ENCODE measurements at places on chromosomes 5 and 9.

DNA sequence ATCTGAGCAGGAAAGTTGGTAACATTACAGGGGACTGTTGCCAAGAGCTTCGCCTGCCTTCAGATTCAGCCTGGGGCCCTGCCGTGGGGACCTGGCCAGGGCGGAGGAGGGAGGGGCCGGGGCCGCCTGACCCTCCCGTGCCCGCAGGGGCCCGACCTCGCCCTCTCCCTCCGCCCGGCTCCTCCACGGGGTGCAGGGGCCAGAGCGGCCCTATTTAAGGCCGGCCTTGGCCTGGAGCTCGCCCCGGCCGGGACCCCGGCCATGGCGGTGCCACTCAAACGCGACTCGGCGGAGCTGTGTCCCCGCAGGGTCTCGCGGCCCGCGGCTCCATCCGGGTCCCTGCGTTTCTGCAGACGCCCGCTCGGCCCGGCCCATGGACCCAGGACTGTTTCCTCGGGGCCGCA, 757 bp downstream of the TMEM250 start:
- DNase-seq: no peak

- no peak for DNase-seq
These were observed 429.1 kb downstream of the NR2F1-AS1 start for GRCh38 chr5:93151896-93152295.

DNA sequence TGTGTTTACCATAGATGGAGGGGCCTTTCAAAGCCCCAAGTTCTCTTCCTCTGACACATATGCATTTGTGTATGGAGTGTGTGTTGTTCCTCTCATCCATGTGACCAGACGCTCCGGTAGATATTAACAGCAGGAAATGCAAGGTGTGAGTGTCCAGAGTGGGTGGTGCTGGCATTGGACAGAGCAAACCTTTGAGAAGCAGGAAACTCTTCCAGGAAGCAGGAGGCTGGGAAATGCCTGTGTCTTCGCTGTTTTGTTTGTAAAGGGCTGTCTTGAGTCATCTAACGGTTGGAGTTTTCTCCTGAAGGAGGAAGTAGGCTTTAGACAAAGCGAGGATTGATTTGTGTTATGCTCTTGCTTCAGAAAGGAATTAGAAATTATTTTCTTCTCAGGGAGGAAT, 370.9 kb downstream of the PLK2 start:
- no peak for DNase-seq

DNA sequence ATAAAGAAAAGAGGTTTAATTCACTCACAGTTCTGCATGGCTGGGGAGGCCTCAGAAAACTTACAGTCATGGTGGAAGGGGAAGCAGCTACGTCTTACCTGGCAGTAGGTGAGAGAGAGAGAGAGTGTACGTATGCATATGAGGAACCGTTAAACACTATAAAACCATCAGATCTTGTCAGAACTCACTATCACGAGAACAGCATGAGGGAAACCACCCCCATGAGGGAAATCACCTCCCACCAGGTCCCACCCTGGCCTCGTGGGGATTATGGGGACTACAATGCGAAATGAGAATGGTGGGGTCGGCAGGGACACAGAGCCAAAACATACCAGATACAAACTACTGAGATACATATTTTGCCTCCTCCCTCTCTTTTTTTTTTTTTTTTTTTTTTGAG, 10.8 kb upstream of the FER start:
- no peak for DNase-seq

DNA sequence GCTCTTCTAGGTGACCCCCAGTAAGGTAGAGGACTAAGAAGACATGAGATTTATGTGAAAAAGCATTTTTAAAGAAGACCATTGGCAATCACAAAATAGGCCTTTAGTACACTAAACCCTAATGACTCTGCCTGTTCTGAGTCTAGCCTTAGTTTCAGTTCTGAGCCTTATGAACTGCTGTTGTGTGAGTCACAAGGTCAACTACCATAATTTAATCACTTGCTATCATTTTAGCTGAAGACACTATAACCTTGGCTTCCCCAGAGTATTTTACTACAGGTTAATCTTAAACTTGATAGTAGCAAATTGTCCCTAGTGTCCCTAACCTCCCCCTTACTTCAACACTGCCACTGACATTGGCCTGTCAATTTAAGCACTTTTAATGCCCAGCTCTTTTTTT, 34.4 kb downstream of the APC start:
- no peak for DNase-seq

- no peak for DNase-seq
These were observed 108.9 kb upstream of the SPRY4 start for GRCh38 chr5:142433526-142434321.

- peak; percentile 48 for DNase-seq
These were observed 845 bp upstream of the NR4A3 start for GRCh38 chr9:99820685-99821395.

DNA sequence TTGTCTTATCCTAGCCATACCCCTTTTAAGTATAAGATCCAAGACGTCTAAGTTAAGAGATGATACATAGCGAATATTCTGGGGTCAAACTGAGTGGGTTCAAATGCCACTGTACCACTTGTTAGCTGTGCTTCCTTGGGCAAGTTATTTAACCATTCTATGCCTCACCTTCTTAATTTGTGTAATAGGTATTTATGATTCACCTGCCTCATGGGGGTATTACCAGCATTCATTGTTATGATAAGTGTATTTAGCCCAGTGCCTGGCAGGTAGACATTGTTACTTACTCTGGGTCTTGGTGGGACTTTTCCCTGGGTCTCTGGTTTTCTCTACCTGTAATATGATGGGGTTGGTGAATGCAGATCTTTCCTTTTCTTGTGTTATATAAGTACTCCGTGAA, 3.8 kb downstream of the LARP1 start:
- no peak for DNase-seq

DNA sequence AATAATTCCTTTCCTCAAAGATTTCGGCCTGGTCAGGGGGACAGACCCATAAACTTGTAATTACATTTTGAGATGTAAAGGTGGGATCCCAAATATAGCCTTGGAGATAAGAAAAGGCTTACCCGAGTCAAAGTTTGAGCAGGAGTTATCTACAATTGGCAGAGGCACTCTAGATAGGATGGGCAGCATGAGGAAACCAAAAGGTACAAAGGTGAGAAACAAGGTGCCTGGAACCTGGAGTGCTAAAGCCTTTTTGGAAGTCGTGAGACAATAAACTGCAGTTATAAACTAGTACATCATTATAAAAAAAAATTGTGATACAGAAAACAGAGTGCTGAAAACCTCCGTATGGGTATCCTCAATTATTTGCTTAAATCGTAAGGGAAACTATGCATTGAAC, 212.4 kb downstream of the EFNA5 start:
- DNase-seq: no peak

DNA sequence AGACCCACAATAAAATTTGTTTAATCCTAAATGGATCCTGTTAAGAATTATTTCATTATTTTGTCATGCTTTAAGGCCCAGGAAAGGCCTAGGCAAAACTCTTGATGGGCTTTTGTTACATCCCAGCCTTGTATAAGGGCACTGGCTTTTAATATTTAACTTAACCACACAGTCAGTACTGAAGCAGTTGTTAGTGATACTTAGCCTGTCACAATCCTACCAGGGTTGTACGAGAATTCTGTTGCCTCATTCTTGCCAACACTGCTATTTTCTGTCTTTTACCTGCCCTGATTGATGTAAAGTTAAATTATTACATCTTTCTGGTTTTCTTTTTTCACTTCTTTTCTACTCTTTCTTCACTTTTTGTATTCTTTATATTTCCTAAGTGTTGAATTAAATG, 10.9 kb downstream of the ZNF169 start:
- DNase-seq: no peak

DNA sequence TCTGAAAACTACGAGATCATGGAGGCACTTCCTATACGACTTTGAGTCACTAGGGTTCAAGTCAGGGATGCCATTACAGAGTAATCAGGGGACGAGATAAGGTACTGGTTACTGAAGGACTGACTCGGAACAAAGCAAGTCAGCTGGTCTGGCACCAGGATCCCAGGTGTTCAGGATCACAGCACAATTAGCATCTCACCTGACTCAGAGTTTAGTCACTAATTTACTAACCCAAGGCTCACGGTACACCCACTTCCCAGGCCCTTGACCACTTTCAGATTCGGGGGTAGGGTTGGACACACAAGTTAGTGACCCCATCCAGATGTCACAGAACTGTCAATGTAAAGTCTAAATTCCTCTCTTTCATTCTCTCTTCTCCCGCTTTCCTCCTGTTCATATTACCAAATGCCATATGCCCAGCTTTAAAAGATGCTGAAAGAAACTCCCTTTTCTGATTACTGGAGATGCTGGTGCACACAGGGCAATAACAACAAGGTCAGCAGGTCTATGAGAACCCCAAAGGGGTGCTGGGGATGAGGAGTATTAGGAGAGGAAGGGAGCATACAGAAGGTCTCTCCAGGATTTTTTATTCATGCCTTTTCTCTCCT, 657.8 kb downstream of the TLE1 start:
- no peak for DNase-seq

- DNase-seq: no peak
These were observed 727 bp upstream of the DNAJA1 start for GRCh38 chr9:33024126-33024965.

DNA sequence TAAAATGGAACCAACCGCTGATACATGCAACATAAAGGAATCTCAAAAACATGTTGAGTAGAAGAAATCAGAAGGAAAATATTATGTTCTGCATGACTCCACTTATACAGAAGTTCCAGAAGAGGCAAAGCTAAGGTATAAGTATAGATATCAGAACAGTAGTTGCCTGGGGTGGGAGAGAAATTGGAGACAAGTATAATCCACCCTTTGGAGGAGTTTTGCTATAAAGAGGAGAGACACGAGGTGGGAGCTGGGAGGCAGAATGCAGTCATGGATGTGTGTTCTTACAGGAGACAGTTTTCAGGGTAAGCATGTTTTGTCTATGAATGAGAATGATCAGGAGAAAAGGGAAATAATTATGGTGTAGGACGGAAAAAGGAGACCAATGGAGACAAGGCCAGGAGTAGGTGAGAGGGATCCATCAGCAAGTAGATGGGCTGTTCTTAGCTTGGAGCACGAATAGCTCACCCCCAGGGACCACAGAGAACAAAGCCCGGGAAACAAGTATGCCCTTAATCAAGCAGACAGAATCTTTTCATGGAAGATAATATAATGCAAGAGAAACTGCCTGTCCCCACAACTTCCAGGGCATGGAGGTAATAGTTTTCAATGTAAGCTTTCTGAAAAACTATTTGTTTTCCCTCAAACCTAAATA, 72.2 kb downstream of the MED27 start:
- DNase-seq: no peak

- no peak for DNase-seq
These were observed 468.8 kb upstream of the DMAC1 start for GRCh38 chr9:8268216-8268878.

DNA sequence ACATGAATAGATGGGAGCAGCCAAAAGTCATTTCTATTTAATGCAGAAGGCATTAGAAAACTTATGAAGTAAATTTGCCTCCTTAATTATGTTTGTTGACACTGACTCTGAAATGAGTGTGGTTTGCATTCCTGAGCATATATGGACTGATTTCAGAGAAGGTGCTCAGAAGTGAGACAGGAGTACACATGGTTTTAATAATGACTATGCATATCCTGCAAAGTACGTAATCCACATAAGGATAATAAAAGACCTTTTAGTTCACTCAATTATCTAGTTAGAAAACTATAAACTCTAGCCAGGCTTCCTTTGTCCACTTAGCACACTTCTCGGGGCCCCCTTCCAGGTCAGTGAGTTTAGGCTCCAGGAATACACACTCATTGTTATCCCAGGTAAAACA, 75.7 kb upstream of the SNX2 start:
- DNase-seq: no peak

DNA sequence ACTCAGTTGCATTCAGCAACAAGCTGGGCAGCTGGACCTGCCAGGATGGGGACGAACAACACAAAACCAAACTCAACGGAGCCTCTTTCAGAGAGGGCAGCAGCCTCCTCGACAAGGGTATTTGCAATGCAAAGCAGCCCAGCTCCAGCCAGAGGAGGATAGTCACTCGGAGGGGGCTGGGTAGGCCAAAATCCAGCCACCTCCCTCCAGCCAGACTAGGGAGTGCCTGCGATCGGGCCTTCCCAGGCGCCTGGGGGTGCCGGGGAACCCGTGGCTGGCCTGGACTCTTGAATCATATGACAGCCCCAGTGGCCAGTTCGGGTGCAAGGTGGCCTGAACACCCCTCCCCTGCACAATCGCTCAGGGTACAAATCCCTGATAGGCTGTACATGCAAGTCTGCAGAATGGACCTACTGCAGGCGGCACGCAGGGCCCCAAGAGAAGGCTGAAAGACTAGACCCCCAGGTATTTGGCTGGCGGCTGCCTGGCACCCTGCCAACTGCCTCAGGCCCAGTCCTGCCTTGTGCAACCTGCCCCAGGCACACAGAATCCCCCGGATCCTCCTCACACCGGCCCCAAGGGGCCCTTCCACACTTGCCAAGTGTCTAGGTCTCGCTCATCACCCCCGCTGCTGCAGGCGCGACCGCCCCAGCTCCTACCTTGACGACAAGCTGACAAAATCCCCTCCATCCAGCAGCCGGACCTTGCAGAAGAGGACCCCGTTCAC, 1.3 kb downstream of the EEIG1 start:
- no peak for DNase-seq

DNA sequence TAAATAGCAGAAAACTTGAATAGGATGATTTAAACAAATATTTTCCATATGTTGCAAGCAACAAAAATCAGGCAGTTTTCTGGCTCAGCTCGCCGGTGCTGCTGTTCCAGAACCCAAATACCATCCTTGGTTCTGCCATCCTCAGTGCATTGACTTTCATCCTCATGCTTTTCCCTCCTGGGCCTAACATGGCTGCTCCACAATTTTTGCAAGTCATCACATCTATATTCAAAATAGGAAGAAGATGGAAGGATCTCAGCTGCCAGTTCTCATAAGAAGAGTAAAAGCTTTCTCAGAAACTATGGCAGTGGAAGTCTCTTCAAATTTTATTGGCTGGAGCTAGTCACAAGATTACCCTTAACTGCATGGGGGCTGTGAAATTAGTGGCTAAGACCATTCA, 136.7 kb downstream of the STARD4 start:
- no peak for DNase-seq

DNA sequence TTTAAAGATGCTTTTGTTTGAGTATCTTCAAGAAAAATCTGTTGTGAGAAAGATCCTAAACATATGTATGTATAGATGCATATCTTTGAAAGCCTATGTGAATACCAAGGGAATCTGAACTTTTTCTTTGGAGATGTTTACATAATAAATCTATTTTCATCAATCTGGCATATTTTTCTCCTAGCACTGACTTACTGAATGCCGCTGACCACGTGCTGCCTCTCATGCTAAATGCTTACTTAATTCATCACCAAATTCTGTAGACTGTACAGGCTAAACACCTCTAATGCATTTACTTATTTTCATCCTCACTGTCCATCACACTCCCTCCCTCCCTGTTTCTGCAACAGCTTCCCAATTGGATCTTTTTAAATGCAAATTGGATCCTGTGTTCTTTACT, 566.2 kb upstream of the WWC1 start:
- no peak for DNase-seq
